ENCODE measurements at places on chromosomes 11 and 22.

- no peak for DNase-seq
Observed at GRCh38 chr11:9799886-9800285, 136.0 kb downstream of the SWAP70 start.

- no peak for DNase-seq
Observed at GRCh38 chr11:14418801-14419417, 59.9 kb upstream of the RRAS2 start.

DNA sequence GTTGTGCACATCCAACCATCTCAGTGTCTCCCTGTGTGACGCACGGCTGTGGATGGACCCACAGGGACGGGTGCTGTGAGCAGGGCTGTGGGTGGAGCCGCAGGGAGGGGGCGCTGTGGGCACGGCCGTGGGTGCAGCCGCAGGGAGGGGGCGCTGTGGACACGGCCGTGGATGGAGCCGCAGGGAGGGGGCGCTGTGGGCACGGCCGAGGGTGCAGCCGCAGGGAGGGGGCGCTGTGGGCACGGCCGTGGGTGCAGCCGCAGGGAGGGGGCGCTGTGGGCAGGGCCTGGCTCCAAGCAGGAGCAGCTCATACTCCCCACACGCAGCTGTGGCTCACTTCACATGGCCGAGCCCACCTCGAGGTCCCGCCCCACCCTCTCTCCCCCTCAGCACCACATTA, 6.0 kb upstream of the MAPK11 start:
- DNase-seq: peak; percentile 59

DNA sequence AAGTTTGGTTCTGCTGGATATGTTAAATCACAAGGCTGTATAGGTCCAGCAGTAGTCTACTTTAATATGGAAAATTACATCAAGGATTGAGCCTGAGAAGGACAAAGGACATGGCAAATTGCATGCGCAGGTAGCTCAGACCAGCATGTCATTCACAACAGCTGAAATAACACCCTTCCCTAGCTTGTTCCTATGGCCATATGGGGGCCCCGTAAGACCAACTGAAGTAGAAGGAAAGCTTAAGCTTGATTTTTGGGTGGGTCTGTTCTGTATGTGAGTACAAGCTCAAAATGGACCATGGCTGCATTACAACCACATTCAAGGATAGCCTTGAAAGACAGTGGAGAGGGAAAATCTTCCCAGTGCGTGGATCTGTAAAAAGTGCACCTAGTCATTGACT, 20.6 kb upstream of the PDE3B start:
- DNase-seq: no peak

DNA sequence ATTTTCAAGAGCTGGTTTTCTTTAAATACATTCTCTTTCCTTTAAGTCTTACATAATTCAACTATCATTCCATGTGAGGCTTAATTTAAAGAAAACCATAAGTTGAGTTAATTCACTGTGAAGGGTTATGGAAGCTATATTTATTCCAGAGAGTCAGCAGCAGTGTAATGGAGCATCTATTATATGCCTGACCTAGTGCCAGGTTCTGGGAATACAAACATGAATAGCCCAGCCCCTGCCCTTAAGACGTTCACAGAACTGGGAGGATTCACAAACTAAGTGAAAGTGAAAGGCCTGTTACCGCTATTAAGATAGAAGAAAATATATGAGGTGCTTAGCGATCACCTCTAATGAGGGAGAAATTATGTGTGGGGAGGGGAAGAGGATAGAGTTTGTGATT, 408.9 kb upstream of the CCDC90B start:
- no peak for DNase-seq

GRCh38 chr11:57340039-57340615, 2.0 kb downstream of the P2RX3 start:
- DNase-seq: peak; percentile 33

DNA sequence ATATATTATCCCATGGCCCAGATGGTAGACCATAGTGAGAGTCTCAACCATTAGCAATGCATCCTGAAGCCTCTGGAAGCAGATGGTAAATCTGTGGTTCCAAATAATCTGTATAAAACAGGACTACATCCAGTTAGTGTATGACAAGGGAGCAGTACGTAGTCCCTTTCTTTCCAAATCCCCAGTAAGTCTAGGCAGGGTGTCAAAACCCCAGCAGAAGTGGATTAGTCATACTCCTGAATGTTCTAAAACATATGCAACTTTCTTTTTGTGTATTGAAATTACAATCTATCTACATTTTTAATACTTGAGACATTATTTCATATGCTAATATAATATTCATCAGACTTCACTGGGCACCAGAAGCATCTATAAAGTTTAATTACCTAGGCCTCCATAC, 295.1 kb upstream of the ANO5 start:
- no peak for DNase-seq

Data from GM03348 (cell line).